ENCODE measurements at places on chromosomes 7 and 10. TPM values are rescaled to one million over a fixed set of nuclear protein-coding genes. Genes with fewer than 3 reads are reported as not detected.

DNA sequence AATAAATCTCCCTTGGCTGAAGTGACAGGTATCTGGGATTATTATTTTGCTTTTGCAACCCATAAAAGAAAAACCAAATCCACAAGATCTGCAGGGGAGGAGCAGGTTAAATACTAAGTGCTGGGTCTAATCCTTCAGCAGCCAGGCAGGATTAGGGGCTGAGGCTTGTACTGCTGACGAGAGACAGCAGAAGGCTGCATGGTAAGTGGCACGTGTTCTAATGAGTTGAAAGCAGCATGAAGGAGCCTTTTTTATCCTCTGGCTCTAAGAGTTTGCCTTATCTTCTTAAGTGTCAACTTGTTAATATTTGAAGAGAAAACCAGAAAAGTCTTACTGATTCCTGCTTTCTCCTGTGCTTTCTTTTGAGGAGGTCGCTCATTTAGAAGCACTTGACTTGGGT, 50.0 kb downstream of the LYZL2 start:
- DNase-seq: no peak

DNA sequence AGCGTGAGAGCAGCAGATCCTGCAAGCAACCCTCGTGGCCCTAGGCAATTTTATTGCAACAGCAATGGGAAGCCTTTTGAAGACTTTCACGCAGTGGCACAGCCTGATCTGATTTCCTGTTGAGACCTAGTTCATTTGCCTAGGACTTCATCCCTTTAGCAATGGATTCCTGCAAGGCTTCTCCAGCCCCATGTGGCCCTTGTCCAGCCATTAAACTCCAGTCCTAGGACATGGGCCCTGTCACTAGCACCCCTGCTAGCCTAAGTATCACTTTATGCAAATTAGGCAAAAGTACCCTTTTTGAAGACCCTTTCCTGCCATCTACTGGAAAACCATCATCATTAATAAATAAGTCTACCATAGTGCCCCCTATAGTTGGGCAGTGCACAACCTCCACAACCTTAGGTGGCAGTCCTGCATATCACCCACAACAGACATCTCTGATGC, 379.4 kb downstream of the GALNT17 start:
- peak; percentile 18 for DNase-seq

DNA sequence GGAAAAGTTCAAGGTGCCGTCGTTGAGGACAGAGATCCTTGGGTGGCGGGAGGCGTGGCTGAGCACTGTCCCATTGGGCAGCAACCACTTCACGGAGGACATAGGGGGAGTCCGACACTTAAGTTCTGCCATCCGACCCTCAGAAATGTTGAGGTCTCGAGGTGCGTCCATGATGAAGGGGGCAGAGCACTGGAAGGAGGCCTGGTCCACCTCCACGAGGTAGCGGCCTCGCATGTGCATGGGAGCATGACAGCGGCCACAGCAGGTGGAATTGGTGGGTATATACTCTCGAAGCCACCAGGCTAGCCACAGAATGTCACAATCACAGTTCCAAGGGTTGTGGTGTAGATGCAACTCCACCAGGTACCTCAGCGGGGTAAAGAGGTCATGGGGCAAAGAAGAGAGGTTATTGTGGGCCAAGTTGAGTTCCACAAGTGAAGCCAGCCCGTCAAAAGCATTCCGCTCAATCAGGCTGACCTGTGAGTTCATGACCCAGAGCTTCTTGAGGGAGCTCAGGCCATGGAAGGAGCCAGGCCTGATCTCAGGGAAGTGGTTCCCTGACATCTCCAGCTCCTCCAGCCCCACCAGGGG, 1.7 kb downstream of the LRRC4 start:
- DNase-seq: no peak

DNA sequence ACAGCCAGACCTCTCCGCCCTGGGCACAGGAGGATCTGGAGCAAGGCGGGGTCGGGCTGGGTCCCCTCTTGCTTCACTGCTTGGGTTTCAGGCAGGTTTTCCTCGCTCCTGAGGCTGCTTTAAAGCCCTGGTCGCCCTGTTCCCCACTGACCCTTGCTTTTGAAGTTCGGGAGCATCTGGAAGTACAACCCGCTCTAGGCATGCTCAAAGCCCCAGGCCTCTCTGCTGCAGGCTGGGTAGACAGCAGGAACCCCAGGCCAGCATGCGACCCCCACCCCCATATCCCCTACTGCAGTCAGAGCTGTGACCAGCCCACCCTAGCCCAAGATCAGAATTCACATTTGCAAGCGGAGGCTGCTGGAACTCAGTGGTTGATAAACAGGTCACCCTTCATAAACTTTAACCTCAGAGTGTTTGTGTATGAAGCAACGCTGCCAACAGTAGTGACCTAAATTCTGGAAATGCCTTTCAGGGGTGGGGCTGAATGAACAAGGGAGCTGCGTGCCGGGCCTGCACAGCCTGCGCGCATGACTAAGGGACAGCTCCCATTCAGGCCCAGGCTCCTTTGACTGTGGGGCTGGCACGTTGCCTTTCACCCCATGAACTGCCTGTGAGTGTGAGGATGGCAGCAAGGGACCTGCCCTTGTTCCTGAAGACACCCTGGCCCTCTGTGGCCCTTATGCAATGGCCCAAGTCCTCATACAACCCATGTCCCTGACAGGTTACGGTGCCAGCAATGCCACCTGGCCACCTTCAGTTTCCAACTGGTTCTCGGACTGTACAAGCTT, 52.5 kb downstream of the PROSER2 start:
- peak; percentile 81 for DNase-seq

GRCh38 chr7:137266764-137267163, 76.8 kb downstream of the PTN start:
- DNase-seq: no peak

DNA sequence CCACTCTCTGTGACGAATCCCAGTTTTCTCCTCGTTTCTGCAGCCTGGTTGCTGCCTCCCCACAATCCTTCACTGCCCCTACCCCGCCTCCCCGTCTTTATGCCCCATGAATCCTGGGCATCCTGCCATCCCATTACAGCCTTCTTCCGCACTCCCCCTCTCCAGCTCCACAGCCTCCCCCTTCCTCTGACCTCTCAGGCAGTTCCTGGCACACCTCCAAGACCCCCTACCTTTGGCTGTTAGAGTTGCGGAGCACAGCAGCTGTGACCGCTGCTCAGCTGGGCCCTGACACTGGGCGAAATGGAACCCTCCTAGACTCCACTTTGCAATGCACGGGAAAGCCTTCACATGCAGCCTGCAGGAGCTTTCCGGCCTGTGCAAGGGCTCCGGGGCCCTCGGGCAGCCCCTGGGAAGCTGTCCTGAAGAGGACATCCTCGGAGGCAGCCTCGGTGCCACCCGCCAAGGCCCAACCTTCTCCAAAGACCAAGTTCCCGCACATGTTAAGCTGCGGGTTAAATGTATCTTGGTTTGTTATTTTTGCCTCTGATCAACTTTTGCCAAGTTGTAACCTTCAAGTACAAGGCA, 400.7 kb upstream of the MKI67 start:
- DNase-seq: no peak

GRCh38 chr10:11150231-11150731, 132.6 kb downstream of the CELF2 start:
- no peak for DNase-seq

DNA sequence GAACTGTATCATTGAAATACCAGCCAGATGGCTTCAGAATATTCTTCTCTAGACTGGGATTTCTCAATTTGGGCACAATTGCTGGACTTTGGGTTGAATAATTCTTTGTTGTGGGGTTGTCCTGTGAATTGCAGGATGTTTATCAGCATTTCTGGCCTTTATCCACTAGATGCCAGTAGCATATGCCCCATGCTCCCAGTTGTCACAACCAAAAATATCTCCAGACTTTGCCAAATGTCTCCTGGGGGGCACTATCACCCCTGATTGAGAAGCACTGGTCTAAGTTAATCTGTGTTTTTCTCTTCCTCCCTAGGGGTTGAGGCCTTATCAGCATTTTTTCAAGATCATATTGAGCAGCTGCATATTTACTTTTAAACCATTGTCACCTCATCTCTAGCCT, 204.9 kb upstream of the SP8 start:
- DNase-seq: no peak

- peak; percentile 67 for DNase-seq
Observed at GRCh38 chr7:47943676-47944474, 4.4 kb downstream of the PKD1L1 start.

DNA sequence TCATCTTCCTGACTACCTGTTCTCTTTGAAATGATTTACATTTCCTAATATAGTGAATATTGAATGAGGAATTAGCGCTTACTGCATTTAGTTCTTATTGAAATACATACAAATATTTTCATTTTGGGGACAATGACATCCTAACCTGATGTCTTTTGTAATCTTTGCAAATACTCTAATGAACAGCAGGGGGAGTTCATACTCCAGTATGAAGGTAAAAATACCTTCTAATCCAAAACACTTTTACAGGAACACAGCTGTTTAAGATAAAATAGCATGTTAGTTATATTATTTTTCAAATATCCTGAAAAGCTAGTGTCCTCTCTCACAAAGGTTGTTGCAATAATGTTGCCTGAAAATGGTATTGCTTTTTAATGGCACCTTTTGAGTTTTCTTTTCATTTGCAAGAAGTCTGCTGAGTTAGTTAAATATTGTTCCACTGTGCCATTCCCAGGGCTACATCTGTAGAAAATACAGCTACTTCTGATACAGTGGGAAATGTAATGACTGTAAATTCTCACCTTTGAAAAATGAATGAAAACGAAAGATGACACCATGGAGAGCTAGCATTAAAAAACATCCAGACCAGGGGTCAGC, 400.0 kb downstream of the PHF14 start:
- no peak for DNase-seq

DNA sequence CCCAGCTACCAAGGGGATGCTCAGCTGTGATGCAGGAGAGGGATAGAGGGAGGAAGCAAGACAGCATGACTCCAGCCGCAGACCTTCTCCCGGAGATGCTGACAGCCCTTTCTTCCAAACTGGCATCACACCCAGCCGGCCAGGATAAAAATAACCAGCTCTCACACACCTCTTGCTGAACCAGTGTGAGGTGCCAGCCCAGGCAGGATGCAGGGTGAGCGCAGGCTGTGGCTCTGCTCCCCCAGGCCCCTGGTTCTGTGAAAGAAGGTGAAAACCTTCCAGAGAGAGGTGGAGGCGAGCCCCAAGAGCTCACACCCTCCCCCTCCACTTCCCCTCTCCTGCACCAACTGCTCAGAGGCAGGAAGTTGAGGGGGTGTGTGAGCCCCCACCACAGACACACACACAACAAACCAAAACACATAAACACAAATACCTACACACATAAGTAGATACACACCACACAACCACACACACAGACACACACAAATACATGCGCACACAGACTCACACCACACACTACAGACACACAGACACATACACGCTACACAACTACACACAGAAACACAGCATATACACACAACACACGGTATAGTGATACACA, 4.0 kb downstream of the GPR15LG start:
- DNase-seq: no peak

DNA sequence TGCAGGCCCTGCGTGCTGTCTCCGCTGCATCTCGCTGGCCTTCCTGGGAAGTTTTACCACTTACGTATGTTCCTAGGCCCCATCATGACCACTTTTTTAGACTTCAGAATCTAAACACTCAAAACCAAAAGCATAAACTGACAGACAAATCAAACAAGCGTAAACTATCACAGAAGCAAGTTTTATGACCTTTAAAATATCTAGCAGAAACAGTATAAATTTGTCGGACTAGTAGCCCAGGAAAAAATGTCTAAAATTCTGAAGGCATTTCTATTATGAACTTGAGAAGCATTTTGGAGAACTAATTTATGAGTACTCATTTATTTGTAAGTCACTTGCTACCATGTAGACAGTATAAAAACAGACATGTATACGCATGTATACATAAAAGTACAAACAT, 10.6 kb downstream of the LRRC27 start:
- no peak for DNase-seq

DNA sequence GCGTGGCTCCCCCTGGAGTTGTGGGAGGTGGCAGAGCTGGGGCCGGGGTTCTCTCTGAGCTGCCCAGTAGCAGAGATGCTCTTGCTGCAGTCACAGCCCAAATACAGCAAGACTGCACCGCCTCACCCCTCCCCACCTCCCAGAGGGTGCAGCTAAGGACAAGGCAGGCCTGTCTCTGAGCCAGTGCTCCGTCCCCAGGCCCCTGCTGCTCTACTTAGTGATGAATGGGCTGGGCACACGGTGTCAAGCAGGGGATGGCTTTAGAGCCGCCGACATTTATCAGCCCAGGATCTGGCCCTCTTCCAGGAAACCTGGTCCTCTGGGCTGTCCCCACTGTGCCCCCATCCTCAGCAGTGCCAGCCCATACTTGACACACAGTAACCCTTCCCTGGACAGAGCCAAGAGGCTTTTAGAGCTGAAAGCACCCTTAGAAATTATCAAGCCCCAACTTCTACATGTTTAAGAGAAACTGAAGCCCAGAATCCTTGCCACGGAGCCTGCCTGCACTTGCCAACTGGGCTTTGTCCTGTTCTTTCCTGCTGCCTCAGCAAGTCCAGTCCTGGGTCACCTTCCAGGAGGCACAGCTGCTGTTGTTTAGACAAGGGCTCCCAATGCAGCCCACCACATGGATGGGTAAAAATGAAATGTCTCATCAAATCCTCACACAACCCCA, 137.1 kb upstream of the UNC5B start:
- no peak for DNase-seq

GRCh38 chr7:141754939-141755338, 9.0 kb upstream of the TAS2R3 start:
- peak; percentile 21 for DNase-seq

DNA sequence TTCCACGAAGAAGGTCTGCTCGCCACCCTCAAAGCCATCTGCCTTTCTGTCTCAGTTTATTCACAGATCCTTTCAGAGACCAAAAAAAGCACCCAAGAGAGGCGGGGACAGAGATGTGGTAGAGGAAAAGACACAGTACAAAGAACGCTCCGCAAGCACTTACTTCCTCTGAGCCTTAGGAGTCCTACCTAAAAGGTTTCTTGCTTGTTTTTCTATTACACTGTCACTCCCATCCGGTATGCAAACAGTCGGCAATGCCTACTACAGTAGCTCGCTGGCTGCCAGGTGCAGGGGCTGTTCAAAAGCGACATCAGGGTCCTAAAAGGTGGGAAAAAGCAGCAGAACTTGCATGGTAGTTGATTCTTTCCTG, 816 bp downstream of the TECPR1 start:
- DNase-seq: no peak

DNA sequence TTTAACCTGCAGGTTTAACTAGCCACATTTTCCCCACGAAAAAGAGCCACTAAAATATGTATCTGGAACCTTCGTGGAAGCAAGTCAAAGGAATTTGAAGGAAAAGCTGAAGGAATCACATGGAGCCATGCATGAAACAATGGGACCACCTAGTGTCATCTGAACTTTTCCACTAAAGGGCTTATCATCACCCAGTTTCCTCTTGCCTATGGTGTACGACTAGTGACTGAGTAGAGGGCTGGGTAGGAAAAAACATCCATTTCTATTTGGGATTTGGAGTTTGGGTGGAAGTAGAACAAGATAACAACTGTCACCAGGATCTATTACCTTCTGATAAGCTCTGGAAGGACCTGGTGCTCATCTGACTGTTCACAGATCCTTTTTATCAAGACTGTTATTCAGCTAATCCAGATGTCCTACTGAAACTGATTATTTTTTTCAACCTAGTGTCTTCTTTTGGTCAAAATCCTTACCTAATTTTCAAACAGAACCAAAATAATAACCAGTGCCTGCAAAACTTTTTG, 153.2 kb upstream of the COL1A2 start:
- DNase-seq: peak; percentile 9

The TFPI2 gene
- total RNA-seq: 267 TPM

The CLDN4 gene
- total RNA-seq: 1.2 TPM

The SPDYE18 gene
- not detected for total RNA-seq

The KLF14 gene
- total RNA-seq: under 0.01 TPM

The IFIT2 gene
- 5.8 TPM for total RNA-seq

The IDI2 gene
- total RNA-seq: not detected
